ENCODE measurements at places on chromosomes 6 and 20.

- H3K4me1 ChIP-seq: peaks cover 13% of the 10 kb centered on the region
- H3K27ac ChIP-seq: no peak overlapping the region
- no peaks in the 10 kb centered on the region for H3K36me3 ChIP-seq
- DNase-seq: no peak
These were observed 28.8 kb downstream of the HBS1L start for GRCh38 chr6:135025775-135026174.

GRCh38 chr20:32831982-32832381 lies 12.2 kb downstream of the MAPRE1 start:
- H3K36me3 ChIP-seq: peaks cover 43% of the 10 kb centered on the region
- no peaks in the 10 kb centered on the region for H3K27me3 ChIP-seq
- H3K27ac ChIP-seq: no peak overlapping the region
- H3K4me1 ChIP-seq: peaks cover 17% of the 10 kb centered on the region
- H3K4me3 ChIP-seq: no peak overlapping the region
- DNase-seq: no peak

GRCh38 chr20:45842169-45842812 lies 8.7 kb downstream of the SNX21 start:
- no peaks in the 10 kb centered on the region for H3K4me1 ChIP-seq
- H3K27me3 ChIP-seq: no peaks in the 10 kb centered on the region
- no peak for DNase-seq
- H3K4me3 ChIP-seq: no peak overlapping the region

GRCh38 chr6:42898891-42899361 lies 16.9 kb upstream of the PTCRA start:
- H3K4me1 ChIP-seq: no peaks in the 10 kb centered on the region
- H3K27me3 ChIP-seq: no peaks in the 10 kb centered on the region
- H3K4me3 ChIP-seq: no peak overlapping the region
- no peak overlapping the region for H3K27ac ChIP-seq
- peak; percentile 30 for DNase-seq
- H3K36me3 ChIP-seq: no peaks in the 10 kb centered on the region

GRCh38 chr20:41274152-41274551 lies 43.4 kb downstream of the ZHX3 start:
- H3K36me3 ChIP-seq: no peaks in the 10 kb centered on the region
- no peaks in the 10 kb centered on the region for H3K4me1 ChIP-seq
- H3K27me3 ChIP-seq: no peaks in the 10 kb centered on the region
- H3K4me3 ChIP-seq: no peak overlapping the region
- no peak for DNase-seq

DNA sequence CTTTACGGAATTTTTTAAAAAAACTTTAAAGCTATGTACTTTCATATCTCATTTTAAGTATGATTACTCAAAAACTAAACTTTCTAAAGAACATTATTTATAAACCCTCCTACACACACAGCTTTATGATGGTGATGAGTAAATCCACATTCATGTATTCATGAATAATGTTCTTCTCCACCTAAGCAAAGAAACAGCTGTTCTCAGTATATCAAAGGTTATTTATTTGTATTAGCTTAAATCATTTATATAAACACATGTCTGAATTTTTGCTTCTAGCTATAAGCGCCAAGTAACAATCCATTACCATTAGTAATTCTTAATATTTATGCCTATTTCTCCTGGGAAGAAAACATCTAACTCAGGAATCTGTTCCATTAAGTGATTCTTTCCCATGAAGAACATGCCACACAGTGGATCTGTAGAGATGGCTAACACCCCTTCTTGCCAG lies 63.3 kb downstream of the SMLR1 start:
- no peak overlapping the region for H3K4me3 ChIP-seq
- no peaks in the 10 kb centered on the region for H3K4me1 ChIP-seq
- no peak overlapping the region for H3K27ac ChIP-seq
- no peak for DNase-seq
- no peaks in the 10 kb centered on the region for H3K27me3 ChIP-seq

- no peak overlapping the region for H3K4me3 ChIP-seq
- no peaks in the 10 kb centered on the region for H3K4me1 ChIP-seq
- no peaks in the 10 kb centered on the region for H3K36me3 ChIP-seq
- H3K27ac ChIP-seq: no peak overlapping the region
These were observed 275.6 kb upstream of the PREP start for GRCh38 chr6:105678516-105678915.

DNA sequence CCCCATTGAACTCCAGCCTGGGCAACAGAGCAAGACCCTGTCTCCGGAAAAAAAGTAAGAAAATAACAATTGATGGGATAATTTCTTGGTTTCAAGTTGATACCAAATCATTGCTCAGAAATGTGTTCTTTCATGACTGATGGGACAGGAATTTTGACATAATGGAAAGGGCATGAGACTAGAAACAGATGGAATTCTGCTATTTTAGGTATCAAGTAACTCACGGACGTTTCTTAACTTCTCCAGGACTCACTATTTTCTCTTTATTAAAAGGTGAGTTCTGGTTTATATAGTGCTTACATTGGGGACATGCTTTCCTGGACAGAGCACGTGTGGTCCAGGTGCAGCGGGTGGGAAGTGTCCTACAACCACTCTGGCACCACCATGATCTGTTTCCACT lies 6.0 kb upstream of the DSP start:
- no peak overlapping the region for H3K27ac ChIP-seq
- no peak for DNase-seq
- H3K36me3 ChIP-seq: no peaks in the 10 kb centered on the region
- H3K4me3 ChIP-seq: no peak overlapping the region
- peaks cover 22% of the 10 kb centered on the region for H3K27me3 ChIP-seq

GRCh38 chr20:41981746-41982145 lies 363.6 kb upstream of the CHD6 start:
- H3K4me3 ChIP-seq: no peak overlapping the region
- H3K4me1 ChIP-seq: no peaks in the 10 kb centered on the region
- H3K36me3 ChIP-seq: no peaks in the 10 kb centered on the region
- H3K27ac ChIP-seq: no peak overlapping the region
- no peak for DNase-seq

DNA sequence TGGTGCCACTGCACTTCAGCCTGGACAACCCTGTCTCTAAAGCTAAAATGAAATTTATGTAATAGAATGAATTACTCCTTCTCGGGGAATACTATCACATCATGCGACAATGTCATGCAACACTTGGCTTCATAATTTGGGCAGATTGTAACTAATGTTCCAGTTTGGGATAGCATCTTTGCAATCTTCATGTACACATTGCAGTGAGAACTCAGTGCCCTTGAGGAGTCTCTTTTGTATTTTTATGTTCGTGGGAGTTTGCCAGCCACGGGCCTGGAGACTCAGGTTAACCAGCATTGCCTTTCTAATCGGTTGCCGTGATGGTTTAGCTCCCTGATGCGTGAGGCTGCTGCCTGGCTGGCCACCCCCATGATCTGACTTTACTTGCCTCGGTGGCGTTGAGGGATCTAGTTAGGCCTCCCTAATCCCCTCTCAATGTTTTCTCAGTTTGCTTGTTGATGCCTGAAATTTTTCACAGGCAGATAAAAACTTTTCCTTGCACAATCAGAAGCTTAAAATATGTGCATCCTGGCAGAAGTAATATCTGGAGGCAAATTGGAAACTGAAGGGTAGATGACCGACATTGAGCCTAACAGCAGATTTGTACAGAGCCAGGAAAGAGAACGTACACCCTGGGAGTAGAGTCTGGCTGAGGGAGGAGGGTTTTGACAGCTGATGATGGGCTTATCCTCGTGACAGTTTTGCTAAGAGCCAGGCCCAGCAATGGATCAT lies 2.4 kb downstream of the GMPR start:
- H3K27me3 ChIP-seq: peaks cover 7% of the 10 kb centered on the region
- no peaks in the 10 kb centered on the region for H3K4me1 ChIP-seq
- no peak for DNase-seq
- H3K27ac ChIP-seq: no peak overlapping the region
- H3K4me3 ChIP-seq: no peak overlapping the region

- no peak overlapping the region for H3K27ac ChIP-seq
- H3K36me3 ChIP-seq: no peaks in the 10 kb centered on the region
- no peaks in the 10 kb centered on the region for H3K27me3 ChIP-seq
- no peak for DNase-seq
These were observed 226.1 kb upstream of the CEP162 start for GRCh38 chr6:84453499-84453898.

GRCh38 chr6:24891004-24891403 lies 44.8 kb downstream of the RIPOR2 start:
- H3K27me3 ChIP-seq: no peaks in the 10 kb centered on the region
- no peak overlapping the region for H3K4me3 ChIP-seq
- peaks cover 51% of the 10 kb centered on the region for H3K4me1 ChIP-seq
- no peak overlapping the region for H3K27ac ChIP-seq

- no peak for DNase-seq
- no peak overlapping the region for H3K27ac ChIP-seq
- no peaks in the 10 kb centered on the region for H3K27me3 ChIP-seq
- H3K4me3 ChIP-seq: no peak overlapping the region
- no peaks in the 10 kb centered on the region for H3K4me1 ChIP-seq
These were observed 862.3 kb upstream of the FLRT3 start for GRCh38 chr20:15199698-15200097.

DNA sequence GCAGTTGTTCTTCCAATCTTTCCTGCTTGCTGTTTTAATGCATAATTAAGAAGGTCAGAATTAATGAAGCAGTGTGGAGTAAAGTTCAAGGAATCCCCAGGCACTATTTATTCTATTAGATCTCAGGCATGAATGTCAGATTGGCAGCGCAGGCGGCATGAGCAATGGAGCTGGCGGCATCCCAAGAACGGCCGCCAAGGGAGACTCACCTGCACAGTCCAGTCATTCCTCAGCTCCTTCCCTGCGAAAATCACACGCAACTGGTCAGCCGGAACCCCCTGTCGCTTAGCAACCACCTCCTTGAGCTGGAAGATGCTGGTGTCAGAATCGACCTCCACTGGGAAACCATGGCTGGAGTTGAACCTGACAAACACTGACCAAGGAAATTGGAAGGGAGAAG lies 284.5 kb downstream of the PRKN start:
- no peak overlapping the region for H3K27ac ChIP-seq
- no peaks in the 10 kb centered on the region for H3K4me1 ChIP-seq
- no peak overlapping the region for H3K4me3 ChIP-seq
- no peaks in the 10 kb centered on the region for H3K27me3 ChIP-seq
